ENCODE measurements at places on chromosomes 2 and 18.

- DNase-seq = no peak
Observed at GRCh38 chr2:70133127-70133452, 45.8 kb downstream of the PCBP1 start.

GRCh38 chr2:206305523-206306245 is 31.2 kb downstream of the ZDBF2 start:
- DNase-seq = no peak

DNA sequence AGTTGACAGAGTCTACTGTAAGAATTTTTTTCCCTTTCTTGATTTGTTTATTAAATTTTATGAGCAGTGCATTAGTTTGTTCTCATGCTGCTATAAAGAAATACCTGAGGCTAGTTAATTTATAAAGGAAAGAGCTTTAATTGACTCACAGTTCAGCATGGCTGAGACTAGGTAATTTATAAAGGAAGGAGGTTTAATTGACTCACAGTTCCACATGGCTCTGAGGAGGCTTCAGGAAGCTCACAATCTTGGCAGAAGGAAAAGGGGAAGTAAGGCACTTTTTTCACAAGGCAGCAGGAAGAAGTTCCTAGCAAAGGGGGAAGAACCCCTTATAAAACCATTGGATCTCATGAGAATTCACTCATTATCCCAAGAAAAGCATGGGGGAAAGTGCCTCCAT is 191.4 kb upstream of the VRK2 start:
- DNase-seq = no peak

GRCh38 chr2:115389024-115389423 is 946.6 kb downstream of the DPP10 start:
- DNase-seq = no peak

DNA sequence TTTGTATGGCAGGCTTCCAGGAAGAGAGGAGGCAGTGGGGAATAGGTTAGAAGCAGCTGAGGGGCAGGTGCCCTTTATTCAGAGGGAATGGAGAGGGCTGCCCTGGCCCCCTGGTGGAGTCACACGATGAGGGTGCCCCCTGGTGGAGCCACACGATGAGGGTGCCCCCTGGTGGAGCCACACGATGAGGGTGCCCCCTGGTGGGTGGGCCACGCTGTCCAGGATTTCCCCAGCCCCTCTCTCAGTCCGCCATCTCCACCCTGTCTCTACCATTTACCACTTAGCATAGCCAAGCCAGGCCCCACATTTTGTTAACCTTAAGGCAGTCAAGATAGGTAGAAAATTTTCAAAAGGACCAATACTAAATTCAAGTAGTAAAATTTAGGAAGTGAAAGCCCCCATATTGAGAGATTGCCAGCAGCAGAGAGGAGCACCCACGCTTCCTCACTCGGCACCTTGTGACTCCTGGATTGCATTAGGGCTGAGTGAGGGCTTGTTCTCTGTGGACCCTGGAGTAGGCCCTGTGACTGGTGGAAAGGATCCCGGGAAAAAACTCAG is 10.4 kb upstream of the FAM228A start:
- DNase-seq = peak; percentile 47

GRCh38 chr18:66769375-66769774 is 165.5 kb upstream of the CDH19 start:
- no peak for DNase-seq

DNA sequence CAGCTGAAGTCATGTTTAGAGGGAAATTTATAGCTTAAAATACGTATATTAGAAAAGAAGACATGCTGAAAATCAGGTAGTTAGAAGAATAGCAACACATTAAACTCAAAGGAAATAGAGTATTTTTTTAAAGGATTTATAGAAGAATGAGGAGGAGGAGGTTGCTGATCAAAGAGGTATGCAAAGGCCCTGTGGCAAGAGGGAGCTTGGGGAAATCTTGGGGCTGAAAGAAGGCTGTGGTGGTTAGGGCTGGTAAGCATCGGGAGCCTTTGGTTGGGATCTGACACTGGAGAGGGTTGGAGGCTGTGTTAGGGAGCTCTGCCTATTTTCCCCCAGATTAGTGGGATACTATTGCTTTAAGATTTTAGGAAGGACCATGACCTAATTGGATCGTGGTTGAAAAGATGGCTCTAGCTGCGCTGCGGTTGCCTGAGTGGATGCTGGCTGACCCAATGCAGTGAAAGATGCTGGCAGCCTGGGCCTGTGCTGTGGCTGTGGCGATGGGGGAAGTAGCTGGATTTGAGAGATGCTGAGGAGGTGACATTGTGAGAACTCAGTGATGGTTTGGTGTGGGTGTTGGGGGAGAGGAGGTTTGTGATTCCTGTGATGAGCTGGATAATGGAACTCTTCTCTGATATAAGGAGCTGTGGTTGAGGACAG is 11.7 kb downstream of the DGKD start:
- DNase-seq = no peak

DNA sequence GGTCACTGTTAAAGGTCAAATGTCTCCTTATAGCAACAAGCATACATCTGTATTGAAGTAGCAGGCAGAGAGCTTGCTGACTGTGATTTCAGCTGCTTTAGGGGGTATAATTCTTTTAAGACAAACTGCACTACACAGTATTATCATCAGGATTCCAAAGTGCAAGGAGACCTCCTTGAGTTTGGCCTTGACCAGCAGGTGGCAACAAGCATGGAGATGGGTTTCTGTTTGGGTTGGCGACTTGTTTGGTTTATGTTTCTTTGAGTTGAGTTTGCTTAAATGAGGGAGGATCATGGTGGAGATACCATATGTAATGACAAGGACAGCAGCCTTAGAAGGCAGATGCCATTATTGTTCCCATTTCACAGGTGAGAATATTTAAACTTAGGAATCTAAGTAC is 681.0 kb upstream of the ID2 start:
- no peak for DNase-seq

DNA sequence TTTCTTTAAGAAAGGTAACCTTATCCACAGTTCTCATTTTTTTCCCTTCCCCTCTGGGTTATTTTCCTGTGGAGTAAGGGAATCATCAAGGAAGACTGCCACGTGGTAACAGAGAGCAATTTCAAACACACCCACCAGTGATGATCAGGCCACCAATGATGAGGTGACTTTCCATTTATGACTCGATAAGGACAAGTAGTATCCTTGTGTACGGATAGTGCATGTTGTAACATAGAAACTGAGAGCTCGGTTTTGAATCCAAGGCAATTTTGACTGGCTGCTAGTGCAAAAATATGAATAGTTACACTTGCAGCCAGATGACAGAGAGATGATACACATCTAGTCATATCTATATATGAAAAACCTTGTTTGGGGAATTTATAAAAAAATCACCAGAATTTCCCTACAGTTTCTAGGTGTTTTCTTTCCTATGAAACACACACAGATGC is 143.6 kb upstream of the TCF4 start:
- no peak for DNase-seq

GRCh38 chr2:134410006-134410405 is 156.1 kb downstream of the MGAT5 start:
- no peak for DNase-seq

- DNase-seq = no peak
Observed at GRCh38 chr2:189927823-189928222, 134.7 kb downstream of the MSTN start.

GRCh38 chr2:26412091-26412673 is 10.5 kb downstream of the DRC1 start:
- DNase-seq = no peak

DNA sequence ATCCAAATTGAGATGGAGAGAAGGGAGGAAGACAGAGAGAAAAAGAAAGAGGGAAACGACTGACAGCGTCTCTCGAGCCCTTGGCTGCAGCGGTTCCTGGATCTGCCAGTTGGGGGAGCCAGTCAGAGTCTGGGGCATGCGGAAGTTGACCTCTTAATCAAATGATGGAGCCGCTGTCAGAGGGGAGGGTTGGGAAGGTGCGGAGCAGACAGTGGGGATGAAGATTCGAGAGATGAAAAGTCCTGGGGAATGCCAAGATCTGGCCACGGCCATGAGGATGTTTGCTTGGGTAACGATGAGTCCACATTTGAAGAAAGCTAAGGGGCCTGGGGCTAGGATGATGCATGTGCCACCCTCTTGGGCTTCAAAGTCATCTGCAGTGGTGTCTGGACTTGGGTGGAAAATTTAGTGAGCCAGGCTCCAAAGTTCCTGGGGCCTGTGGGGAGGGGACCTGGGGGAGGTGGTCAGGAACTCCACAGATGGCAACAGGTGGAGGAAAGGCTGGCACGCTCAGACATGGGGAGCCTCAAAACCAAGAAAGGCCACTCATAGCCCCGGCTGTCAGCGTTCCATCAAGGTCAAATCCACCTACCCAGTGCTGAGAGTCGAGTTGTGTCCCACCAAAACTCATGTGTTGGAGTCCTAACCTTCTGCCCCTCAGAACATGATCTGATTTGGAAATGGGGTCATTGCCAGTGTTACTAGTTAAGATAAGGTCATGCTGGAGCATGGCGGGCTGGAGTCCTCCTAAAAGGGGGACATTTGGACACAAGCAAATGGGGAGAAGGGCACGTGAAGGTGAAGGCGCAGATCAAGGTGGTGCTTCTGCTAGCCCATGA is 200.1 kb downstream of the NDUFA10 start:
- DNase-seq = no peak

DNA sequence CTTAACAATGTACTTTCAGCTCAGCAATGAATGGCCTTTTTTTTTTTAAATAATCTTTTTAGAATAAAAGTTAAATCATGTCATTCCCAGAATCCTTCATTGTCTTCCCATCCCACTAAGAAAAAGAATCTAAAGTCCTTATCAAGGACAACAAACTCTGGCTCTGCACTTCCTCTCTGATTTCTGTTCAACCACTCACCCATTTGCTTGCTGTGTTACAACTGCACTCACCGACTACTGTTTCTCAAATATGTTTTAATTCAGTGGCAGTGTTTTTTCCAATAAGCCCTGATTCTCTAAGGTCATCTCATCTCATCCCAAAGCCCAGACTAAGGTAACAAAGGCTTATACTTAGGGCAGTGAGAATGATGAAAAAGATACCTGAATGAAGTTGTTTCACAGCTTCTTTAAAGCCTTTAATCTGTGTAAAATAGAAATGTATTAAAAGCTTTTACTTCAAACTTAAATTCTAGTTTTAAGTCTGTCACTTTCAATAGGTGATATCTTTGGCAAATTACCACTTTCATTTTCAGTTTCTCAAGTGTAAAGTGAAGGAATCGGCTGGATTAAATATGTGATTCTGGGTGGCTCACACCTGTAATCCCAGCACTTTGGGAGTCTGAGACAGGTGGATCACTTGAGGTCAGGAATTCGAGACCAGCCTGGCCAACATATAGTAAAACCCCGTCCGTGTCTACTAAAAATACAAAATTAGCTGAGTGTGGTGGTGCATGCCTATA is 87.6 kb downstream of the RBBP8 start:
- no peak for DNase-seq

- DNase-seq = no peak
Observed at GRCh38 chr18:69968039-69968438, 20.4 kb upstream of the CD226 start.

- no peak for DNase-seq
Observed at GRCh38 chr18:11978956-11979355, 2.4 kb upstream of the IMPA2 start.

DNA sequence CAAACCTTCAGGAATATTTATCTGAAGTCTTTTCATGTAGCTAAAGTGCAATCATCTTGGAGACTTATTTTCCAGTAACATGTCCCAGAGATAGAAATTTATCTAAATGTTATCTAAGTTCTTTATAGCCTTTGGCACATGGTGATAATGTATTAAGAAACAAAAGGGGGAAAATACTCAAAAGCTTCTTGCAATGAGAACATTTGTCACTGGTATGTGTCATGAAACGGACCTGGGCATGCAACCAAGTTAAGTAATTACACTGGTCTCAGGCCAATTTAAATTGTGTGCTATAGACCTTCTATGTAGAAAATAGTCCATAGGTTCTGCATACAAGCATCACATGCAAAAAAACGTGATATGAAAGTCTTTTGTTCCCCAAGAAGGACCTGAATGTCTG is 136.2 kb downstream of the SLC8A1 start:
- DNase-seq = no peak

DNA sequence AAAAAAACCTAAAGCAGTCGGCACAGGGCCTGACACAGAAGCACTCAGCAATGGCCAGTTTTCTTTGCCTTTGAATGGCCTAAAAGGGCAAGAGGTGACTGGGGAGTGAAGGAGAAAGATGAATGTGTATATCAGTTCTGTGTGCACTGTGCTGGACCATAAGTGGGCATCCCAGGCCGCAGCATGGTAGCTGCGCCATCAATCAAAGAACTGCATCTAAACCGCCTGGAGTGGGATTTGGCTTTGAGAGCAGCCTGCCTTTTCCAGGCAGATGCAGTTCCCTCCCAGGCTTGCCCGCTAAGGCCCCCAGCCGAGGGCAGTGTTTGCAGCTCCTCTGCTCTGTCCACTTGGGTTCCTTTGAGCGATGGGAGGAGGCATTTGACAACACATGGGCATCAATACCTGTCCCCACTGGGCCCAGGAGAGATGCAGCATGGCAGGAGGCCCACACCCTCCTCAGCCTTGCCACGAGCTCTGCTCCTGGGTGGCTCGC is 144.1 kb downstream of the FAM210A start:
- DNase-seq = no peak

GRCh38 chr2:196606516-196606915 is 33.0 kb upstream of the CCDC150 start:
- no peak for DNase-seq

DNA sequence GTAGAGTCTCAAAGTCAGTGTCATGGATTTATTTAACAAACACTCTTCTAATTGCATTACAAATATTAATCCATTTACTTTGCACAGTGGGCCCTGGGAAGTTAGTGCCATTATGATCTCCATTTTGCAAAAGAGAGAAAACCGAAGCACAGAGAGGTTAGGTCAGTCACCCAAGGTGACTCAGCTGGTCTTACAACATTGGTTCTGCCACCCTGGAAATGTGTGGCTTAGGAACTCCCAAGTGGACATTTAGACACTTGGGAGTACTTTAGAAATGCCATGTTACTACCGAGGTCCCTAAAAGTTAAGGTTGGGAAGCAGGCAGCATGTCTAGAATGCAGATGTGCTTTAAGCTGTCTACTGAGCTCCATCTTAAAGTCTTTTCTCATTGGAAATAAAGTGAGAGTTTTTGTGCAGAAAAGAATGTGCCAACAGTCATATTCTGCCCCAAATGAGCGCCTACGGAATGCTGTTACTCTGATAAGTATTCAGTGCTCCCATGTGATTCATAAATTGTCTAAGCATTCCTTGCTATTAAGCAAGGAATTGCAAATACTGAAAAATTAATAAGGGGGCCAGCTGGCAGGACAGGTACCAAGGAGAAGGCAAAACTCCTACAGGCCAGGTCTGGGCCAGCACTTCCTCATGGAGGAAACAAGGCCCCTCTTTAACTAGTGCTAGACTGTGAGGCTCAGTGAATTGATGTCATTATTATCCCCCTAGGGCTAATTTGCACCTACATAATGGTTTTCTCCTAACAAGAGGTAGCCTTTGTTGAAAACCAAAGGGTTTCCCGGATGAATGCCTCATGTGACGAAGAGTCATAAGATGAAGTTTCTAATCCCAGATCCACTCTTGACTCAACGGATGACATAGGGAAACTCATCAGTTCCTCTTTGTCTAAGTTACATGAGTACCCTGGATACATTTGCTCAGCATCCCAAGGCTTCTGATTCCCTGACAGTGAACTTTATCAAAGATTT is 16.3 kb downstream of the NRP2 start:
- DNase-seq = no peak

- no peak for DNase-seq
Observed at GRCh38 chr2:105790461-105791149, 45.9 kb downstream of the NCK2 start.
